ENCODE measurements at places on chromosomes 1 and 21. TPM values are rescaled to one million over a fixed set of nuclear protein-coding genes. Genes with fewer than 3 reads are reported as not detected.

TRIM17 gene
- total RNA-seq: not detected

LAPTM5 gene
- 46.6 TPM for total RNA-seq

CRABP2 gene
- not detected for total RNA-seq

AQP10 gene
- not detected for total RNA-seq

TMEM50B gene
- total RNA-seq: 30.0 TPM

TMCC2 gene
- 2.0 TPM for total RNA-seq

DTL gene
- total RNA-seq: 28.4 TPM

All from vein endothelial cell (primary cell).